ENCODE measurements at places on chromosomes 7 and 10.

DNA sequence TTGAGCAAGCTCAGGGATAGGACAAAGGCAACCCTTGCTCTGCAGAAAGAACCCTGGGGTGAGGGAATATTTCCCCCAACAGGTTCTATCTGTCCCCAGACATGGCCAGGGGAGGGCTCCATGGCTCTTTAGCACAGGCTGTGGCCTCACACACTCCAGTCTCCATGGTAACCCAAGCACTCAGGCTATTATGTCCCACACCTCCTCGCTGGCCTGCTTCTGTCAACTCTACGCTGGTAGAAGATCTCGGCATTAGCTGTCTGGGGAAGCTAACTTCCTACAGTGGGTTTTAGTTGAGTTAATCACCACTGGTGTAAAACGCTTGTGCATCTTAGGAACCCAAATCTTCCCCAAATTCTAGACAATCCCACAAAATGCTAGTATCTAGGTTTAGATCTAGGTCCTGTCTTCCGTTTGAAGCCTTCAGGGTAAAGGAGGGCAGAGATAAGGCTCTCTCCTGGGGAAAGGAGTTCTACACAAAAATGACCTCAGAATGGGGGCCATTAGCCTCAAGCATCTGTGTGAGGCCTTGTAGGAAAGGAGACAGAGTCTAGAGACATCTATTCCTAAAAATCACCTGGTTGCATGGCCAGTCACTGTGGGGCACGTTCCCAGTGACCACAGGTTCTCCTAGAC, 36.7 kb upstream of the SLIT1 start:
- DNase-seq, result no peak

DNA sequence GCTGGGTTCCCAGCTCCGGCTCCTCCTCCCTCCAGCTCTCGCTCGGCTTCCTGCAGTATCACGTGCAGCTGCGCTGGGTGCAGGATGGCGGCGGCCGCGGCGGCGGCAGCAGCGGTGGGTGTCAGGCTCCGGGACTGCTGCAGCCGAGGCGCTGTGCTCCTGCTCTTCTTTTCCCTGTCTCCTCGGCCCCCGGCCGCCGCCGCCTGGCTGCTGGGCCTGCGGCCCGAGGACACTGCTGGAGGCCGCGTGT, at the start of gene CNNM1:
Gene CNNM1 (plus strand): TSS at position 53 of the 250 bp plus-strand sequence. CDS start 32 bp downstream, at position 85.
- DNase-seq, result no peak

GRCh38 chr7:76380623-76380966, 21.8 kb upstream of the YWHAG start:
- DNase-seq, result no peak

DNA sequence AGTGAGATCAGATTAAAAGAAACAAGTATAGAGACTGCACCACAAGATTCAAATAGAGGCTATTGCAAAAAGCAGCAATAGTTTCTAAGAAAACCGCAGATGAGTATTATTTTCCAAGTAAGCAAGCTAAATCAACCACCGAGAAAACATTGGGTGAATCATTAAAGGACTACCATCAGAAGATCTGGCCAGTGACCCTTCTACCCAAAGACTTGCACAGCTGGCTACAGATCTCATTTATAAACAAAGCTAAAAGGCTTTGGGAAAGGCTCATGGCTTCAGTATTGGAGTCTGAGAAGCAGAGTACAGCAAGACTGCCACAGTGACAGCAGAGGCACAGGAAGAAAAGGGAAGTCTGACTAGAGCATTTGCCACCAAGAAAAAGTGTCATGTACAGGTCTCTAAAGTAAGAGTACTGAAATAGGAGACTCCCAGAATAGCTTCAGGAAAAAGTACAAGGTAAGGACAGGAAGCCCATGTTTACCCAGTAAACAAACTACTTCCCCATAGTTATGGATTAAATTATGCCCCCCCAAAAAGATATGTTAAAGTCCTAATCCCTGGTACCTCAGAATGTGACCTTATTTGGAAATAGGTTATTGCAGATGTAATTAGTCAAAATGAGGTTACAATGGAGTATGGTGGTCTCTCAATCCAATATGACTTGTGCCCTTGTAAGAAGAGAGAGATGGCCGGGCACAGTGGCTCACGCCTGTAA, 19.0 kb downstream of the STEAP1 start:
- no peak for DNase-seq

GRCh38 chr7:73345951-73346350, 18.0 kb downstream of the FKBP6 start:
- DNase-seq, result no peak

- DNase-seq, result no peak
These were observed 11.4 kb downstream of the AKR1C3 start for GRCh38 chr10:5105626-5106025.

DNA sequence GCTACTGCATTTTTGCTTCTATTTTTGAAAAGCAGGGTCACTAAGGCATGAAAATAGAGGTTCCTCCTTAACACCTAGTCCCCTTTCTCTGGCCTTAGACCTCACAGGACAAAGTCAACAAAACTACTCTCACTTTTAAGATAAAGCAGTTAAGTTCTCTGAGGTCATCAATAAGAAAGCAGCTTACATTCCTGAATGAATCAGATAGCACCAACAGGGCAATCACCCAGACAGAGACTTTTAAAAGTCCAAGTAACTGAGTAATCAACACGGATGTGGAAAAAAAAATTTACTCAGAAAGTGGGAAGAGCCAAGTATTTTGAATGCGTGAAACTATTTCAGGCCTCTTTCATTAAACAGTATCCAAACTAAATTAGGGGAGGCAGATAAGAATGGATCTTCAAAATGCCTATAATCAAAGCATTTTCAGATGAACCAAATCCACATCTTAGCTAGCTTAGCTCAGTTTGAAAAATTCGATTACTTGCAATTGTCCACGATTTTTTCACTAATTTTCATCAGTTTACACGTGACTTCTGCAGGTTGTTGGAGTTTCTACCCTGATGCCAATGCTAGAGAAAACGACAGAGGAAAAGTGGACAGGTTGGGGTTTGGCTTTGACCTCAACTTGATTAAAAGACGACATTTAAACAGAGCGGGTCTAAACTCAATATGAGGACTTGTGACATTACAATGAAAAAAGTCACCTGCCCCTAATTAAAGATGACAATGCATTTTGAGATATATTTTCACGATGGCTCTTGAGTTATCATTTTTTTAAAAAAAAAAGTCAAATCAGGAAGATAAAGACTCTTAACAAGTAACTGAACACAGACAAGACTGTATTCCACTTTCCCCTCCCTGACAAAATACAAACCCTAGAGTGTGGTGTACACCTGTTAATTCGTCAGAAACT, 1.6 kb downstream of the BEND7 start:
- no peak for DNase-seq

- DNase-seq, result no peak
These were observed 138.1 kb upstream of the UNC5B start for GRCh38 chr10:71074176-71074755.

DNA sequence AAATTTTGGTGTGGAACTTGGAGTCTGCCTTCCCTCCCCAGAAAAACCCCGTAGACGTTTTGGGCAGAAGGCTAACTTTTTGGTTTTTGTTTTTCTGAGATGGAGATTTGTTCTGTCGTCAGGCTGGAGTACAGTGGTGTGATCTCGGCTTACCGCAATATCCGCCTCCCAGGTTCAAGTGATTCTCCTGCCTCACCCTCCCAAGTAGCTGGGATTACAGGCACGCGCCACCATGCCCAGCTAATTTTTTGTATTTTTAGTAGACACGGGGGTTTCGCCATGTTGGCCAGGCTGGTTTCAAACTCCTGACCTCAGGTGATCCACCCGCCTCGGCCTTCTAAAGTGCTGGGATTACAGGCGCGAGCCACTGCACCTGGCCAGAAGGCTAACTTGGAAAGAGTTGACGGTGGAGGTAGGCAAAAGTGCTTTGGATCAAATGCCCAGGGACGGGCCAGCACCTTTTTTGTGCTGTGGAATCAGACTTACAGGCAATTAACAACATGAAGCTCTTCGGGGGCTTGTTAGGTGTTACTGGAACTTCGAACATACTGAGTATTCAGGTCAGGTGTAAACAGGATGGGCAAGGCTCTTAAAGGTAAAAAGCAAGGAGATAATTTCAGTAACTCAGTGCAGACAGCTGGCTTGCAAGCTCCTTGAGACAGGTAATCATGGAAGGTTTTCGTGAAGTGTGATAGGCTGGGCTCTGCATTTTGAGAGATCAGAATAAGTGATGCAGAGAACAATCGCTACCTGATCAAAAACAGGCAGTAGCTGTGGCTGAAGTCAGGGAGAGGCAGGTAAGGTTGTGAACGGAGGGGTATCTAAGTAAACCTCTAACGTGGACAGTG, 1.8 kb downstream of the PPP1R35 start:
- DNase-seq, result no peak

GRCh38 chr7:22207724-22208225, 149.2 kb downstream of the RAPGEF5 start:
- DNase-seq, result no peak

DNA sequence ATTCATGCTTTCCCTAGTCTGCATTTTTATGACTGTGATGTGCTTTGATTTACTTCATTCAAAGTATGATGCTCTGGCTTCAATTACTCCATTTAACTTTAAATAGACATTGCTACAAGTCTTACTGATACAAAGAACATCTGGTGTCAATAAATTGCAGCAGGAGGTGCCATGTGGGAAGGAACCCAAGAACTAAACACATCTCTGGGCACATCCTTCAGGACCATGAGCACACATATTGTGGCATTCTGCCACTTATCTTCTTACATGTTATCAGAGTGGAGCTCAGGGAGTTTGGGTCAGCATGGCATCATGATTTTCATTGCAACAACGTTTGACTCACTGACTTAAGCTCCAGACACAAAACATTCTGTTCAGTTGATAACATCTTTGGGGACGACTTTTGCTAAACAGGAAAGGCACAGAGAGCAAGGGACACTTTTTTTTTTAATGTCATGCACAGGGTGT, 227.0 kb downstream of the DKK1 start:
- DNase-seq, result no peak

- DNase-seq, result no peak
These were observed 178.1 kb downstream of the BMPER start for GRCh38 chr7:34083440-34083839.

DNA sequence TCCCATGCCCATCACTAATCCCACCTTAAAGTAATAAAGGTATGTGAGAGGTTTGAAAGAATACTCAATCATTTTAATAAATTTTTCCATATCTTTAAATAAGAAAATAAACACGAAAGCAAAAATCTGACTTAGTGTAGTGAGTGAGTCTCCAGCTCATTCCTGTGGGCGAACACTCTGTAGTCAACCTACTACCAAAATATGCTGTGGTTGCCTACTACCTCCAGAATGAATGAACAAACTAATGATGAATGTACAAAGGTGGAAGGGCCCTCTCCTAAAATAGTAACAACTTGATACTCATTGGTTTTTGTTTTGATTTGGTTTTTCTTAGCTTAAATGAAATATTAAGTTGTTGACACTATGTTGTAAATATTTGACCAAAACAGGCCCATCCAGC, 195.5 kb upstream of the HPS1 start:
- DNase-seq, result no peak

DNA sequence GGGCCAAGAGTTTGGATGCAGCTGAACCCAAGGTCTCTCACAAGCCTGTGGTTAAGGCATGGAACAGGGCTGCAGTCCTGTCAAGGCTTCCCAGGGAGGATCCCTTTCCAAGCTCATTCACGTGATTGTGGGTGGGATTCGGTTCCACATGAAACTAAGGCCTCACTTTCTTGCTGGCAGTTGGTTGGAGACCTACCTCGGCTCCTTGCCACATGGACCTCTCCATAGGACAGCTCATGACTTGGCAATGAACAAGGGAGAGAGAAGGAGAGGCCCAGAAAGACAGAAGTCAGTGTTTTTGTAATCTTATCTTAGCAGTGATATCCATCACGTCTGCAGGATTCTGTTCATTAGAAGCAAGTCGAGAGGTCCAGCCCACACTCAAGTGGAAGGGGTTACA, 583.8 kb downstream of the LRMDA start:
- DNase-seq, result no peak

DNA sequence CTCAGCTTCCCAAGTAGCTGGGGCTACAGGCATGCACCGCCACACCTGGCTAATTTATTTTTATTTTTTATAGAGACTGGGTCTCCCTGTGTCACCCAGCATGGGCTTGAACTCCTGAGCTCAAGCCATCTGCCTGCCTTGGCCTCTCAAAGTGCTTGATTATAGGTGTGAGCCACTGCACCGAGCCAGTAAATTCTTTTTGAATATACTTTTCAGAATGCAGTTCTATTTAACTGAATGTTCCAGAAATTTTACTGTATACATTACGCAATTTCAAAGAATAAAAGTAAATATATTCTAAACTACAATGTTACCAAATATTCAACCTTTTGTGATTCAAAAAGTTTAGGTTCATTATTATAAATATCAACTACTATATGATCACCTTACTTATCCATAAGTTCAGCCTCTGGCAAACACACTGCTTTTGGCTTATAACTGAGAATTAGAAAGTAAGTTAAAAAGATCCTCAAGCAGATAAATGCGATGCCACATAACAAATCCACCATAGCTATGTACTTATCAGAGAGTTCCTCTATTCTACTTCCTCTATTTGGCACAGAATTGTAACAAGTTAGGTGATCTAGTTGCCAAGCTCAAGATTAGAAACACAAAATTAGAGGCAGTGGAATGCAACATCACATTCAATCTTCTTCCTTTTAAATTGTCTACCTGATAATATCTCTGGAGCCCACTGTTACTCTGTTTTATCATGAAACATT, 118.2 kb downstream of the ANK3 start:
- no peak for DNase-seq

- no peak for DNase-seq
These were observed 4.5 kb downstream of the FBXW4 start for GRCh38 chr10:101690461-101690860.

DNA sequence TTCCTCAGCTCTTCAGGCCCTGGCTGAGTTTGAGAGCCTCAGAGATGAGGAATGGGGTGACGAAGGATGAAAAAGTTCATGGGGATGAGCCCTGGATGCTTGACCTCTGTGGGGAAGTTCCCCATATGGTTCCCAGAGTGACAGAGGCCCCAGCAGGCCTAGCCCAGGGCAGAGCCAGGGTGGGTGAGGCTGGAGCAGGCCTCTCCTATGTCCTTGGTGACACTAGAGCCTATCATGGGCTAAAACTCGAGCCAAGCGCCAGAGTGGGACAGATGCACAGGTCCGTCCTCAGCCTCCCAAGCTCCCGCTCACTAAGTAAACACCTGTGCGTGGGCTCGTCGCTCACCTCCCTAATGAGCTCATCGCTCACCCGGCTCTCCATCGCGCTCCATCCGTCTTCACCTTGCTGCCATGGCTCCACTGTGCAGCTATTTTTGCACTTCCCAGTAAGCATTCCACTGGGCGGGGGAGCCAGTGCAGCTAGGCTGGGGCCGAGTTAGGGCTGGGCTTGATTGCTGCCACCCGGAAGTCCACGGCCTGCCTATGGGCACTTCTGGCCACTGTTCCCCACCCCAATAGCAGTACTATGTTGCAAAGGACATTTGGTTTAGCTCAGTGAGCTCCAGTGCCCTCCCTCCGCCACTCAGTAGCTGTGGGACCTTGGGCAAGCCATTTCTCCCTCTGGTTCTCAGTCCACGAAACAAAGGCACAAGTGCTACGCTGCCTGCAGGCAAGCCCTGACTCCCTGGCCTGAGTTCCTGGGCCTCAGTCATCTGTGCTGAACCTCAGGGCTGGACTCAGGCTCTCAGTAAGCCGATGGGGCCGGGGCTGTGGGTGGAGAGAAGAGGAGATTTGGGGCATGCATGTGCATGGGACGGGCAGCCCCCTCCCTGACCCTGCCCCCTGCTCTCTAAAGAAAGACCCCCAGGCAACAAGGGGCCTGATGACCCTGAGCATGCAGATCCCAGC, 117.3 kb upstream of the PCBD1 start:
- no peak for DNase-seq

- DNase-seq, result peak; percentile 60
These were observed 75.4 kb downstream of the HDAC9 start for GRCh38 chr7:18570890-18571478.

GRCh38 chr10:28295336-28295735, 7.5 kb downstream of the MPP7 start:
- DNase-seq, result no peak

- DNase-seq, result peak; percentile 3
These were observed 5.3 kb downstream of the NEUROG3 start for GRCh38 chr10:69567920-69568319.

All from globus pallidus (tissue), 1 donor.